Stimulated activated CD4-positive, alpha-beta T cell treated with anti-CD3 and anti-CD28 coated beads, TNF-alpha, amount 100 ng/mL, for 24 hours (primary cell): ENCODE measurements at places on chromosomes 7 and 10.

- DNase-seq, result no peak
Measured at GRCh38 chr7:48955916-48956315, 31.6 kb downstream of the CDC14C start.

GRCh38 chr7:112985377-112985987 lies 101.1 kb downstream of the GPR85 start:
- DNase-seq, result no peak

DNA sequence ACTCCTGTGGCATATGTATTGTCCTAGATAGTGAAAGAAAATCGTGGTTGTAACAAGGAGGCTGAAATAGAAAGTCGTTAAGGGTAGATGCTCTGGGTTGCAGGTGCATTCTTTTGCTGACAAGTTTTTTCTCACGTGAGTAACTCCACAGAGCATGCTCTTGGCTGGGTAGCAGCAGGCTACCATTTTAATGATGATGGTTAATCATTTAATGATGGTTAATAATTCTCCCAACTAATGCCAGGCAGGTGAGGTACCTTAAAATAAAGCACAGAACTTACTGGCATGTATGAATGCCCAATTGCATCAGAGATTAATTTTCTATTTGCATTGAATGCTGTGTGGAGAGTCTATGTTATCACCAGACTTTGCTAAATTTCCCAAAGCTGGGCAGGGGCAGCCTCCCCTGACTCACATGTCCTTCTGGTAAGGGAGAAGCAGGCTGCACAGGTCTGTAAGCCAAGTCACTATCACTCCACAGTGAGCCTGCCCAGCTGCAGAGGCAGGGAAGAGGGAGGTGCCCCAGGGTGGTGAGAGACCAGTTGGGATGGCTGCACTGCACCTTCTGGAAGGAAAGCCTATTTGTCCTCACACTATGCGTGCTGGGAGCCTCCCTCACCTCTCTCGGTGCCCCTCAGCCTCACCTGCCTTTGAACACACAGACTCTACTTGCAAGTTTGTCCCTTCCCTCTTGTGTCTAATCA lies 287.0 kb upstream of the IGFBP3 start:
- no peak for DNase-seq

DNA sequence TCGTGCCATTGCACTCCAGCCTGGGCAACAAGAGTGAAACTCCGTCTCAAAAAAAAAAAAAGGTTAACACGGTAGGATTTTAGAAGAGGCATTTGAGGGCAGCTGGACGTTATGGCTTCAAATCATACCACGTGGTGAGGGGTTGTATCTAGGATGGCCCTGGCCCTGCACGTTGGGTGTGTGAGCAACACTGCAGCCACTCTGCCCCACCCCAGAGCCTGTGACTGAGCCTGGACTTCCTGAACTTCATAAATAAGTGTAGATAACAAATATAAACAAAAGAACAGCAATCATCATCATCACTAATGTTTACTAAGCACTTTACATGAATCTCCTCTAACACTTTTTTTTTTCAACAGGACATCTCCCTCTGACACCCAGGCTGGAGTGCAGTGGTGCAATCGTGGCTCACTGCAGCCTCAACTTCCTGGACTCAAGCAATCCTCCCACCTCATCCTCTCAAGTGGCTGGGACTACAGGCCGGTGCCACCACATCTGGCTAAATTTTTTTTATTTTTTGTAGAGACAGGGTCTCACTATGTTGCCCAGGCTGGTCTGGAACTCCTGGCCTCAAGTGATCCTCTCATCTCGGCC lies 169.5 kb upstream of the FRMD4A start:
- DNase-seq, result no peak

DNA sequence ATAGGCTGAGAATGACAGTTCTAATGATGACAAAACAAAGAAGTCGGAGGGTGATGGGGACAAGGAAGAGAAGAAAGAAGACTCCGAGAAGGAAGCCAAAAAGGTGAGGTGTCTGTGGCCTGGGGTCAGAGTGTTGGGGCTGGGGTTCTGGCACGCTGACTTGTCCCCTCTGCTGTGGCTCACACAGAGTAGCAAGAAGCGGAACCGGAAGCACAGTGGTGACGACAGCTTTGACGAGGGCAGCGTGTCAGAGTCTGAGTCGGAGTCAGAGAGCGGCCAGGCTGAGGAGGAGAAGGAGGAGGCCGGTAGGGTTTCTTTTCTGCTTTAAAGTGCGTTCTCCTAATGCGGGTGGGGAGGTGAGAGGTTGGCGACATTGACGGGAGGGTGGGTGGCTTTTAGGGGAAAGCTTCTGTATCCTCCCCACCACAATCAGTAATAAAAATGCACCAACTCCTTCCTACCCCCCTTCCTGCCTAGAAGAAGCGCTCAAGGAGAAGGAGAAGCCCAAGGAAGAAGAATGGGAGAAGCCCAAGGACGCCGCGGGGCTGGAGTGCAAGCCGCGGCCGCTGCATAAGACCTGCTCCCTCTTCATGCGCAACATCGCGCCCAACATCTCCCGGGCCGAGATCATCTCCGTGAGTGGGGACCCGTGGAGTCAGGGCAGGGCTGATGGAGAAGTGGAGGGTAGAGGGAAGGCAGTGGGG lies 4.6 kb downstream of the UFSP1 start:
- DNase-seq, result no peak

DNA sequence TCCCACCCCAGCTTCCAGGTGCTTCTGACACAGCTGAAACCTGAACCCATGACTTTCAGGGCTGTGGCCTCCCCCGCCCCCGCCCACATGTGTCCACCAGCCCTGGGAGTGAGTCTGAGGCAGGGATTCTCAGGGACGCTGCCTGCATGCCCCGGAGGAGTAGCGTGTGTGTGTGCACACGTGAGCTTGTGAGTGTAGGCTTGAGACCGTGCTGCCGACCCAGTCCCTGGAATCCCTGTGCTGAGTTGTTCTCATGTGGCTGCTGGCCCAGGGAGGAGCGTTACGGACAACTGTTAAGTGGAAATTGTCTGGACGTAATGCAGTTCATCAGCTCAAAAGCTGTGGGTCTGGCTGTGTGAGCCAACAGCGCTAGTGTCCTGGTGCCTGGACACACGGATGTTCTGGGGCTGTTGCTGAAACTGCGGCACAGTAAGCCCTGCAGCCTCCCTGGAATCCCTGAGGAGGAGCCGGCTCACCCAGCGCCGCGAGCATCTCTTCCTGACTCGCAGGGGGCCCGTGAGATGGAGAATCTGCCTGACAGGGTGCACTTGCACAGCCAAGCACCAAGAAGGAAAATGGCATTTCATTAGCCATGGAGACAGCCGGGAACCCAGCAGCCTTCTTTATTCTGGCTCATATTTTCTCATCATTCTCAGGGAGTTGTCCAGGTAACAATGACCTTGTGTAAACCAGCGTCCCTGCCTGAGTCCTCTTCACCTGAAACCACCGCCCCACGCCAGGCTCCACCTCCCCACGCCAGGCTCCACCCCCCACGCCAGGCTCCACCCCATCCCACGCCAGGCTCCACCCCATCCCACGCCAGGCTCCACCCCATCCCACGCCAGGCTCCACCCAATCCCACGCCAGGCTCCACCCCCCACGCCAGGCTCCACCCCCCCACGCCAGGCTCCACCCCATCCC lies 603.9 kb downstream of the PTPRN2 start:
- no peak for DNase-seq

- no peak for DNase-seq
Measured at GRCh38 chr10:11631890-11632587, 20.6 kb upstream of the USP6NL start.

- no peak for DNase-seq
Measured at GRCh38 chr10:111338805-111339204, 262.0 kb downstream of the ADRA2A start.

- DNase-seq, result no peak
Measured at GRCh38 chr10:91551856-91552255, 81.0 kb downstream of the PPP1R3C start.

DNA sequence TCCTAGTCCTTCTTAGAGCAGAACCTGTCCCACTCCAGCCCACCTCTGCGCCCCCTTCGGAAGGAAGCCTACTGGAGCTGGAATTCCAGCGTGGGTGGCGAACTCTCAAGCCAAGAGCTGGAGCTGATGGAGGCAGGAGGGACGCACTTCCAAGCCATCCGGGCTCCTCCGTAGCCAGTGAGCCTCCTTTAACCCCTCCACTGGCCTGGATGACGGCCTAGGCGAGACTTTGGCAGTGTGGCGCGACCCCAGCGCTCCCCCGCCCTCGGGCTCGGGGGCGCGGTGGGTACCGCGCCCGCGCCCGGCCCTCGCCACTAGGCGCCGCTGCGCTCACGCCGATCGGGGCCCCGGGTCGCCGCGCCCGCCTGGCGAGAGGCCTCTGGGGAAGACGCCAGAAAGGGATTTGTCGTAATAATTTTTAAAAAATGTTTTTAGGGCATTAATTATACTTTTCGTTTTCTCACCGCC lies 5.1 kb upstream of the EMX2 start:
- no peak for DNase-seq

DNA sequence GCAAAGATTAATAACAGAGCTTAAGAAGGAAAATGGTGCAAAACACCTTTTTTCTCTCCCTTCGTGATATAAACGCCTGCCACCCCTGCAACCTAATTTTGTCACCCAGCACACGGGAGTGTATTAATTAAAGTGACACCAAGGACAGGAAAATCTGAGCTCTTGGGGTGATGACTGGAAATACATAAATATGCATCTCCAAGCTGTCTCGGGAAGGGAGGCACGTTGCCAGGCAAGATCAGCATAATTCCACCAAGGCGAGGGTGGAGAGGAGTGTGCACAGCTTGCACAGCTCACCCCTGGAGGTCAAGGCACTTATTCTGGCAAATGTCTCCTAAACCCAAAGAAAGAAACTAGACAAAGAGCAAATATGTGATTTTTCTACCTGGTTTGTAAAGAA lies 700.9 kb downstream of the GRID1 start:
- DNase-seq, result no peak

- DNase-seq, result no peak
Measured at GRCh38 chr7:74568658-74569057, 88.9 kb upstream of the GTF2I start.

- DNase-seq, result no peak
Measured at GRCh38 chr10:99770408-99771045, 11.9 kb upstream of the ABCC2 start.

- DNase-seq, result no peak
Measured at GRCh38 chr7:24702755-24703154, 54.5 kb downstream of the GSDME start.

GRCh38 chr10:28291881-28292297 lies 11.0 kb downstream of the MPP7 start:
- peak; percentile 4 for DNase-seq

GRCh38 chr10:11828682-11829284 lies 5.6 kb downstream of the PROSER2 start:
- DNase-seq, result no peak

DNA sequence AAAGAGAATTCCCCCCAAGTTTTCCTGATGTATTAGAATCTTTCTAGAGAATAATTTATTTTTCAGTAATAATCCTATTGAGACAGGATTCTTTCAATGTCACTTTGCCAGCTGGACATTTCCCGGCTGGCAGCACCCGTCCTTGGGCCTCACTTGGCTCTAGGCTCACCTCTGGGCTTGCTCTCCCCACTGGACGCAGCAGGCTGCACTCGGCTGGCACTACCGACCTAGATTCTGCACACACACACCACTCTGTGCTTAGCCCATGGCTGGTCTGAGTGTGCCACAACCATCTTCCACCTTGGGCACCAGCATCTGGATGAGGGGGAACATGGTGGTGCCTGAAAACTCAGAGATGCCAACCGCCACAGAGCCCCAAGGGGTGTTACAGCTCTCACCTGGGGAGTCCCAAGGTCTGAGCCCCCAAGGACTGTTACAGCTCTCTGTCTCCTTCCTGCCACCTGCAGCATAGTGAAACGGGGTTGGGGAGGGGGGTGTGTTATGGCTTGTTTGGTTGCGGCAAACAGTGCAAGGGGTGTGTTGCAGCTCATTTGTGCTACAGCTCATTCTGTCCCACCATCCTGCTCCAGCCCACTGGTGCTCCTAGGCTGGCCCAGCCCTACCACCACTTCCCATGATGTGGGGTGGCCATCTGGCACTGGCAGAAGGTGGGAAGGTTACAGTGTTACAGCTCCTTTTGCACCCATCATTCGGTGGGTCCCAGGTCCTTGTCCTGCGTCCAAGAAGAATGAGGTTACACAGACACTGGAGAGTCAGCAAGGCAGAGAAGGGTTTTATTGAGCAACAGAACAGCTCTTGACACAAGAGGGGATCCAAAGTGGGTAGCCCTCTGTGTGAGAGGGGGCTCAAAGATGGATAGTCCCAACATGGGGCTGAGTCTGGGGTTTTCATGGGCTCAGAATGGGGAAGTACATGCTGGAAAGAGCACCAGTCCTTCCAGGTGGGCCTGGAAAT lies 2.1 kb downstream of the GALNTL5 start:
- DNase-seq, result no peak

- DNase-seq, result no peak
Measured at GRCh38 chr10:52500476-52500875, 186.4 kb downstream of the DKK1 start.
